Frontal cortex (tissue), 4 donors: ENCODE measurements at places on chromosomes 7 and 10. TPM values are rescaled to one million over a fixed set of nuclear protein-coding genes. Genes with fewer than 3 reads are reported as not detected.

Gene TBC1D12
- total RNA-seq: 57.5 TPM

Gene AVPI1
- total RNA-seq: 2.4 TPM

Gene PKD2L1
- total RNA-seq: not detected

Gene ATP6V0A4
- 2.4 TPM for total RNA-seq

Gene SH2D4B
- total RNA-seq: 1.2 TPM

Gene ACHE
- total RNA-seq: 11.0 TPM

Gene SLC39A12
- 4.5 TPM for total RNA-seq

Gene ANKRD1
- not detected for total RNA-seq

Gene HOXA10
- total RNA-seq: not detected

Gene CACNB2
- total RNA-seq: 10.6 TPM
